Right ventricle myocardium superior (tissue), 1 donor: ENCODE measurements at places on chromosomes 2 and 18. TPM values are rescaled to one million over a fixed set of nuclear protein-coding genes. Genes with fewer than 3 reads are reported as not detected.

The COLEC11 gene
- 2.9 TPM for total RNA-seq

The MC2R gene
- not detected for total RNA-seq

The FTCDNL1 gene
- 3.3 TPM for total RNA-seq

The ZNF521 gene
- 24.5 TPM for total RNA-seq

The TWIST2 gene
- total RNA-seq = 1.9 TPM

The PROM2 gene
- 0.54 TPM for total RNA-seq

The NDC80 gene
- 0.27 TPM for total RNA-seq

The GPR17 gene
- total RNA-seq = not detected

The ATP8B1 gene
- 5.9 TPM for total RNA-seq

The SERPINB4 gene
- not detected for total RNA-seq

The COX5B gene
- total RNA-seq = 1,337 TPM
